CD4-positive, alpha-beta T cell treated with Interleukin-15 for 1 hour (primary cell): ENCODE measurements at places on chromosomes 3 and 15.

GRCh38 chr3:72036899-72037298 lies 252.0 kb upstream of the PROK2 start:
- DNase-seq = no peak

GRCh38 chr3:194333212-194333980 lies 17.7 kb downstream of the CPN2 start:
- DNase-seq = peak; percentile 83

DNA sequence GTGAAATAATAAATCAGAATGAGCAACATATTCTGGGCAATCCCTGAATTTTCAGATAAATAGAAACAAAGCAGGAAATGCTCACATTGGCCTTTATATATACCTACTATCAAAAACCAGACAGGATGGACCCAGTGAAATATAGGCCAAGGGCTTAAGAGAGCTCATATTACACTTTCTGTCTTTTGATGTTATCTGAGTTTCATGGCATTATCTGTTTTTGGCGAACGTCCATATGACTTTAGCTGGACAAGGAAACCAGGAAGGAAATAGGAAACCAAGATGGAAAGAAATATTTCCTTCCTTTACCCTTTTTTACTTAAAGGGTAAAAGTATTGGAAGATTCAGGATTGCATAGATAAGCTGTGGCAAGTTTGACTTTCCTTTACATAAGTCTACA lies 274.8 kb downstream of the THSD4 start:
- DNase-seq = no peak

DNA sequence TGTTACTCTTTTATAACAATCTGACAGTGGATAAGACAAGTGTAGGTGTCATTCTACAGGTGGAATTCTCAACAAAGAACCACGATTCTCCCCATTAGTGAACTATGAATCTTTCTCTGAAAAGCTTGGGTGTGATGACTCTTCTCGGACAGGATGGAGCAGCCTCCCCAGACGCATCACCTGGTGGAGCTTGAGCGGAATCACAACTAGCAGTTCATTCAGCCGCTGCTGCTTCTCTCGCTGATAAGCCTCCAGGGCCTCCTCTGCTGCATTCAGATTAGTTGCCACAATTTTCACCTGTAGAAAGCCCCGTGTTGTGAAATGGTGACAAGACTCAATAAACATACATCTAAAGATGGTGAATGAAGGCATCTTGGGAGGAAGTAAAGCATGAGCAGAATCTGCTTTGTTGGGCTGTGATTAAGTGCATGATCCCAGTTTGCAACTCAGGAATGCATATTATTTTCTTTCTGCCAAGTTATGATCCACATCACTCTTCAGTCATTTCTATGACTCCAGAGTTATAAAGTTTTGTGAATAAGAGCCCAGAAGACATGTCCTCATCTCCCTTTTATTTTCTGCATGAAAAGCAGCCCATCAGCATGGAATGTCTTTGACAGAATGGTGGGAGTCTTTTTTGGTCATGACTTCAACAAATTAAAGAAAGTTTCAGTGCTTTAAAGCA lies 93.6 kb downstream of the BOC start:
- no peak for DNase-seq
